CD4-positive, alpha-beta T cell treated with Interleukin-1 beta for 1 hour (primary cell): ENCODE measurements at places on chromosomes 2 and 18.

DNA sequence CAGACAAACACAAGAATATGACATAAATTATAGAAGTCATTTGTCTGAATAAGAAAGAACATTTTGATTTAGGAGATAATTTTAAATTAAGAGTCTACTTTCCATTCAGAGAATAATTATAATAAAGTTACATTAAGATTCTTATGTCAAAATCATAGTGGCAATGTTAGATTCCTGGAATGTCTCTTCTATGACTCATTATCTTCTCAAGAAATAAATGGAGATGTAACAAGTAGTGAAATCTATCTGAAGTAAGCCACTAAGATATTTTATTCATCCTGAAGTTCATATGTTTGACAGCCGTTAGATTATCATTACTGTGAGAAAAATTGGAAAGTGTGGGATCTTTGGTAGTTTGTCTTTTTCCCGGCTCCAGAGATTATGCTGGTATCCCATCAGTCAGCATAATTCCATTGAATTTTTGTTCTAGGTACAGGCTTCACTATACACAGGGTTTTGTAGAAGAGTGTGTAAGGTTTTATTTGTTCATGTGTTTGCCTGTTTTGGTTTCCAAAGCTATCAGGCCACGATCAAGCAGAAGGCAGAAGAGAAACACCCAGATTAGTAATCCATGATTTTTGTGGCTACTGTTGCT, 1246.6 kb upstream of the LRRTM1 start:
- no peak for DNase-seq

DNA sequence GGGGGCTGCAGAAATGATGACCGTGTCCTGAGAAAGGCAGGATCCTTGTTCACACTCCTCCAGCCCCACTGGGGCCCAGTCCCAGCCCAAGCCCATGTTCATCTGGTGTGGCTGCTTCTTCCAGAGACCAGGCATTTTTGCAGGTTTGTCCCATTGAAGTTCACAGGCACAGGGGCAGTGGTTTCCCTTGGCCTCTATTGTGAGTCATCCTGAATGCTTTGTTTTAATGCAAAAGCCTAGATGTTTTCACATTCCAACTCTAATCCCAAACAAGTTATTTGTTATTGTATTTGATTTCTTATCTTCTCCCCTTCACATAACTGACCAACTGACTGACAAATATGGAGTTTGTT, 426.4 kb upstream of the ID2 start:
- no peak for DNase-seq

GRCh38 chr18:56662502-56662901, 11.3 kb downstream of the WDR7 start:
- DNase-seq = no peak

DNA sequence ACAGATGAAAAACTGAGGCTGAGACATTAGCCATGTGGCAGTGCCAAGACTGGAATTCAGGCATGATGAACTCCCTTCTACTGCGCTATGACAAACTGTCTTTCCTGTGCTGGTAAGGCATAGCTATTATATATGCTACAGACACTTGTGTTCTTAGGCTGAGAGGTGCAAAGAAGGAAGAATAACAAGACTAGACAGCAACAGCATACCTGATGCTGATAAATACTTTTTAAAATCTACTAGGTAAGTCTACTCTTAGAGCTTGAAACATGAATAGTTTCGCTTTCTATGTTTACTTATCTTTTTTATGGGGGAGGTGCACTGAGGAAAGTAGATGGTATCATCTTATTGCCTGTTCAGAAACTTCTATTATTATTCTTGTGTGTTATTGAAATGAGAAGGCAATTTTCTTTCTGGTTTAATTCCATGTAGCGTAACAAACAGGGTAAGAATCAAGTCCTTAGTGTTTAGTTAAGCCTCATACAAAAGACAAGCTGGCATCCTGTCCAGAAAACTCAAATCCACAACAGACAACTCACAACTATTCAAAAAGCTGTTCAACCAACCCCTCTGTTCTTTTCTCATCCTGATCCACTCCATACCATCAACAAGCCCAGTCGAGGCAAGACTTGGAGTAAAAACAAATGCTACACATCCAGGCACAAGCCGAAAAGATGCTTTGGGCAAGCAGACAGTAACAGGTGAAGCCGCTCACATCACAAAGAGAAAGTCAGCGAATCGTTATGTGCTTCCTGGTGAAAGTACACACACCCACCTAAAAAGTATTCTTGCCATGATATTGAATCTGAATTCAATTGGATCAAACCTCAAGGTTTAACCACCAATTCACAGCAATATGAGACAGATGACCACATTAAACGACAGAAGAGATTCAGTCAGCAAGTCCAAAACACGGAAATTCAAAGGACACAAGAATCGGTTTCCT, 1.5 kb downstream of the TTC32 start:
- DNase-seq = peak; percentile 5

DNA sequence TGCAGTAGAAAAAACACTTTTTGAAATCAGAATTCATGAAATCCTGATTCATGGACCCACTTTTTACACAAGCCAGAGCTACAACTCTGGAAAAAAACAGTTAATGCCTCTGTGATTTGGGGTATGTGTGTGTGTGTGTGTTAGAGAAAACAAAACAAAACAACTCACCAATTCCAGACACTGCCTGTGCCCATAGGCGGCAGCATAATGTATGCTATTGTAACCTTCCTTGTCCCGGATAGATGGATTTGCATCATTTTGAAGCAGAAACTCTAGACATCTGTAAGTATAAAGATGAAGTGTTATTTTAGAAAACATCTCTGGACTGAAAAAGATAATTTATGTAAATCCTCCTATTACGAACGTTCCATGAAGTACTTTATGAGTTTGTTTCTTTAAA, 152.0 kb upstream of the PGAP1 start:
- DNase-seq = no peak

GRCh38 chr2:226074391-226074790, 674.9 kb downstream of the NYAP2 start:
- DNase-seq = no peak

- peak; percentile 28 for DNase-seq
These were observed 68.6 kb upstream of the PELI1 start for GRCh38 chr2:64212801-64213321.

GRCh38 chr2:233409286-233409991, 55.1 kb downstream of the DGKD start:
- DNase-seq = peak; percentile 57

- DNase-seq = no peak
These were observed 122.5 kb downstream of the SPTBN1 start for GRCh38 chr2:54578648-54579045.
